Activated CD4-positive, alpha-beta T cell treated with anti-CD3 and anti-CD28 coated beads, Interleukin-10, Interleukin-2, amounts not matched to agents 100 ng/mL and 50 ng/mL, durations not matched to agents 16 hours and 8 hours (primary cell): ENCODE measurements at places on chromosomes 13 and 19.

- no peak for DNase-seq
Observed at GRCh38 chr19:51800473-51801244, 5.7 kb downstream of the FPR3 start.

DNA sequence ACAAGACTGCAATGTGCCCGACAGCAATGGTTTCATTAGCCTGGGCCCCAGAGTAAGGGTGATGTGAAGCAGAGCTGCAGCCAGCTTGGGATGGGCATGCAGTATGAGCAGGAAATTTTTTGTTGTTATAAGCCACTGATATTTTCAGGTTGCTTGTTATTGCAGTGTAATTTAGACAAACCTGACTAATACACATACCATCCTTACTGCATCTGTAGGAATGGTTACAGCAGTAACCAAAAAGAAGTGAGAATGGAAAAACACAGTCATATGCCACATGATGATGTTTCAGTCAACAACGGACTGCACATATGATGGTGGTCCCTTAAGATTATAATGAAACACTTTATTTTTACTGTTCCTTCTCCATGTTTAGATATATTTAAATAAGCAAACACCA lies 8.6 kb upstream of the POMP start:
- DNase-seq: peak; percentile 52

DNA sequence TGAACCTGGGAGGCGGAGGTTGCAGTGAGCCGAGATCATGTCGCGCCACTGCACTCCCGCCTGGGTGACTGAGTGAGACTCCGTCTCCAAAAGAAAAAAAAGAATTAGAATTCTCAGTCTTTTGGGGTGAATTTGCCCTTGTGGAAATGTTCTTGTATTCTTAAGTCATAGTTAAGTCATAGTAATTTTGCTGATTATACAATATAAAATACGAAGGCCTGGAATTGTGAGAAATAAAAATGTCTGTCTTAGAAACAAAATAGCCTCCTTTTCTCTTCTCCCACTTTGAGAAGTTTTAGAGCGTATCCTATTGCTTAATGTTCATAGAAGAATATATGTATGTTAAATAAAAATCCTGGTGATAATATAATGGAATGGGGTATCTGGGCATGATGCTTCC lies 18.1 kb downstream of the SUGT1 start:
- DNase-seq: no peak

GRCh38 chr19:15781661-15782060 lies 5.8 kb upstream of the OR10H5 start:
- DNase-seq: no peak

DNA sequence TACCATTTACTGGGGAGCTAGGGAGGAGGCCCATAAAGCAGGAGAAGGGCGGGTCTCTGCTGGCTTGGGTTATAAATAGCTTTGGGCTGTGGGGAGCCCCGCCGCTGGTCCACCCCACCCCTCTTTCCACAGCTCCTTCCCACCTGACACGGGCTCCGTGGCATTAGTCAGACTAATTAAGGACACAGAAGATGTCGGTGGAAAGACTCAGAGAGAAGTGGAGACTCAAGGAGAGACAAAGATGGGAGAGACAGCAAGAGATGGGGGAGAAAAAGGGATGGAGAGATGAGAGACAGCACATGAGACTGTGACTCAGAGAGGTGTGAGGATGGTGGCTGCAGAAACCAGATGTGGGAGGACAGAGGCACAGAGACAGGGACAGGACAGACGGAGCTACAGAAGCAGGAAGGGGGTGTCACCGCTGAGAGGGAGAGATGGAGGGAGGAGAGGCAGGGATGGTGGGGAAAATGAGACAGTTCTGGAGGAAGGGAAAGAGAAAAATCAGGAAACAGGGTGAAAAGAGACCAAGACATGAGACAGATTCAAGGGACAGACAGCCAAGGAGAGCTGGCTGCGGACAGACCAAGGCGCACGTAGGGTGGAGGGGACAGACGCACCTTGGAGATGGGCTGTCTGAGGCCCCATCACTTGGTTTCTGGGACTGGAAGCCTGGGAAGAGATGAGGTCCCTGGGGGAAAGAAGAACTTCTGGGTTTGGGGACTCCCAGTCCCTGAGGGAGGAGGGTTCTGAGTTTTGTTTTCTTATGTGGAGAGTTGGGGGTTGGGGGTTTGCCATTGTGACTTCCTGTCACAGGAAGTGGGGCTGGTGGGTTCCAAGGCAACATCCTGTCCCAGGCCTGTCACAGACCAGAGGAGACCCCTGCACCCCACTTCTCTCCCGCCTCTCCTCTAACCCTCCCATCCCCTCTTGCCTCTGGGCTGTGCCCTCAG lies 4.1 kb downstream of the ARHGEF1 start:
- DNase-seq: peak; percentile 78

DNA sequence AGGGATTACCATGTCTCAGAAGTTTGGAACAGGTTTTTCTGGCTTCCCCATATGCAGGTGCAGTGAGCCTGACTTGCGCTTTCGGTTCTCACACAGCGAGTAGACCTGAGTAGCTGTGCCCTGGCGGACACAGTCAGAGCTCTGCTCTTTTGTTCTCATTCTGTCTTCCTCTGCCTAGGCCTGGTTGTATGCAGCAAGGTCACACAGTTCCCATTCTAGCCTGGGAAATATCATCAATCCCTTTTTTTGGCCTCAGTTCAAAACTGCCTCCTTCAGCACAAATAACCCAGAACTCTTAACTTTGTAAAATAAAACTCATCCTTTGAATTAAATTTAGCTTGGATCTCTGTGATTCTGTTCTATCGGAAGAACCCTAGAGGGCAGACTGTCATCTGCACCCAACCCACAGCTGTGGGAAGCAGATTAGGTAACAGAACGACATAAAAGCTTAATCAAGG lies 10.2 kb downstream of the OXGR1 start:
- DNase-seq: peak; percentile 7

- peak; percentile 98 for DNase-seq
Observed at GRCh38 chr19:35140962-35141836, 1.9 kb upstream of the FXYD7 start.

- no peak for DNase-seq
Observed at GRCh38 chr13:74025369-74025768, 108.8 kb downstream of the KLF12 start.

- DNase-seq: no peak
Observed at GRCh38 chr13:100234006-100234405, 145.1 kb downstream of the PCCA start.

GRCh38 chr13:93307651-93308050 lies 81.0 kb downstream of the GPC6 start:
- DNase-seq: no peak

DNA sequence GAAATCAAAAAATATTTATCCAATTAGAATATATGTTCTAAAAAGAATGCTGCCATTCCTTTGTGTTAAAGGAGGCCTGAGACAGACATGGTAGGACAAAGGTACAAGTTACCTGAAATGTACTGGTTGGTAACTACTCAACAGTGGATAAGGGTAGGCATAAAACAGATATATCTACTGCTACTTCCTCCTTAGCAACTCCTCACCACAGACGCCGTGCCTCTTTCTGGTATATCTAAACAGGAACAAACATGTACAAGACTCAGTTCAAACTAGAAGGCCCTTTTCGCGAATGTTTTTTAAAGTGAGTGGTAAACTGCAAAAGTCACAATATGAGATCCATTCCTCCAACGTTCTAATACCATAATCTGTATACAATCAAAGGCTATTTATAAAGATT lies 86.9 kb downstream of the TBC1D4 start:
- DNase-seq: no peak

DNA sequence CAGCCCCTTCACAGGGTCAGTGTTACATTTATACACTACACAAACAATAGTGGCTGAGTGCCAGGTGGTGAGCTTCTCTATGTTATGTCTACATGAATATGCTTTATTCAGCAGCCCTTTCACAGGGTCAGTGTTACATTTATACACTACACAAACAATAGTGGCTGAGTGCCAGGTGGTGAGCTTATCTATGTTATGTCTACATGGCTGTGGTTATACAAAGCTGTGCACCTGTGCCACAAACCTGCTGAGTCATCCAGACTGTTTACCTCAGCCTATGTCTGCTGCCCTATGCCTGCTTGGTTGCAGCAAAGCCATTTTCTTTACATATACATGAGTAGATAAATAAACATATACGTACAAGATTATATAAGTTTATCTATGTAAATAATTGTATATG lies 76.5 kb downstream of the ZNF726 start:
- DNase-seq: no peak

DNA sequence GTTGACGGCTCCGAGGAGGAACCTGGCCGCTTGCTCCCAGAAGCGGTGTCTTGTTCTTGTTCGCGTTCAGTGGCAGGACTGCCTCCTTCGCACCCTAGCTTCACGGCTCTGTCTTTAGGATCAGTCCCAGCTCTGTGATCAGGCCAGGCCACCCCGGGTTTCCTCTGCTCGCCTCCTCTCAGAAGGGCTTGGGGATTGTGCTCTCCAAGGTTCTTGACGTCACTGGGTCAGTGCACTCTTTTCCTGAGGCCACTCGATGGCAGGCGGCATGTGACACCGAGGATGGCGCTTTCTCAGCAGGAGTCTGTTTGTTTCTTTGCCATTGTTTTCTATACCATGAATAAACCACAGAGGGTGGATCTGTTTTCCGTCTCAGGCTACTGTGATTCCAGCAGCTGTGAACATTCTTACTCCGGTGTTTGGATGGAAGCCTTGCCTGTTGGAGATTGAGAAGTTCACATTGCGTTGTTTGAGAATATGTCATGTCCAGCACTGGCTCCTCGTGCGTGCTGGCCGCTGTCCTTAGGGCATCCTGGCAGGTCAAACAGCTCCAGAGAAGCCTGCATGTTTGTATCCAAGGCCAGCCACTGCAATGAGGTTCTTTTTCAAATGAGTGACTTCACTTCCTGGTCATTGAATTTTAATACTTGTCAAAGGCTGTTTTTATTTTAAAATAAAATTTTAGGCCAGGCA lies 44.5 kb downstream of the SLC7A9 start:
- DNase-seq: no peak

- DNase-seq: no peak
Observed at GRCh38 chr13:48253849-48254248, 20.8 kb downstream of the ITM2B start.

GRCh38 chr13:26528527-26528926 lies 29.0 kb upstream of the WASF3 start:
- DNase-seq: no peak

- peak; percentile 68 for DNase-seq
Observed at GRCh38 chr19:35346193-35347052, 1.3 kb upstream of the FFAR1 start.
